ENCODE measurements at places on chromosomes 5 and 9.

- no peak for DNase-seq
Measured at GRCh38 chr5:67910546-67910945, 305.0 kb upstream of the PIK3R1 start.

DNA sequence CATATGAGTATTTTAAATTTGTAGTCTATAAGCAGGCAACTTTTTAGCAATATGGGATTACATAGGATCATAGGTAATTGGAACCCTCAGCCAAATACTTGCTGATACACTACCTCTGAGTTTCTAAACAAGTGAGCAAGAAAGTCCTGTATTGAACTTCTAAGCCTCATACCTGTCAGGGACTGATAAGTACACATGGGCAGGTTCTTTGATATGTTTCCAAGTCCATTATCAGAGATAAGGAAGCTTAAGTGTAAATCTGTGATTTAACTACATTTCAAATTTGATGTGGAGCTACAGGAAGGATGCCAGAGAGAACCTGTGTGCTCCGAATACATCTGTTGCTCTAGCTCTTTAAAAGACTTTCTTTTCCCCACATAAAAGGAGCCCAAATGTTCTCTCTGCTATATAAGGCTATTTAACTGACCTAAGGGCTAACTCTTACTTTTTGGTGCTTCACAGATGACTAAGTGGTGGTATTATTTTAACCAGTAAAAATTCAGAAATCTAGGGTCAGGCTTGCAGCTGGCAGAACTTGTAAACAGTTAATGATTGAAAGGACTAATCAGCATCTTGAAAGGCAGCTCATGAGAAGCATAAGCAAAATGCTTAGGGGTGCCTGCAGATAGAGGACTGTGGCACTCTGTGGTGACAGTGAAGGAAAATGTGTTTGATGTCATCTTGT, 228.6 kb downstream of the NR3C1 start:
- DNase-seq: no peak

DNA sequence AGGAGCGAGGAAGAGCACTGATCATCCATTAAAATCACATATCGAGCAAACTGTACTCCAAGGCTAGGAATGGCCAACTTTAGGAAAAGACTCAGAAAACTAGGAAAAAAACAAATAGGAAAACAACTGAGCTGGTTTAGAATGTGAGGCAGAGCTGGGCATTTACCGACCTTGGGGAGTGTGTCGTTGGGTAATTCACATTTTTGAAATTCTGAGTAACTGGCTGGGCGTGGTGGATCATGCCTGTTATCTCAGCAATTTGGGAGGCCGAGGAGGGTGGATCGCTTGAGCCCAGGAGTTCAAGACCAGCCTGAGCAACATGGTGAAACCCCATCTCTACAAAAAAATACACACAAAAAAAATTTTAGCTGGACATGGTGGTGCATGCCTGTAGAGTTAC, 70.1 kb downstream of the ZFAND5 start:
- DNase-seq: no peak

GRCh38 chr5:167752936-167753335, 538.5 kb upstream of the WWC1 start:
- no peak for DNase-seq

Measured in stimulated activated CD4-positive, alpha-beta T cell treated with anti-CD3 and anti-CD28 coated beads, TNF-alpha, amount 100 ng/mL, for 24 hours (primary cell).